ENCODE measurements at places on chromosomes 13 and 19. TPM values are rescaled to one million over a fixed set of nuclear protein-coding genes. Genes with fewer than 3 reads are reported as not detected.

The DCT gene
- total RNA-seq, result not detected

The ZNF69 gene
- total RNA-seq, result 1.8 TPM

The THSD8 gene
- total RNA-seq, result not detected

The SYNE4 gene
- total RNA-seq, result 0.15 TPM

The RFPL4A gene
- not detected for total RNA-seq

The PINLYP gene
- 7.3 TPM for total RNA-seq

The CYP4F12 gene
- not detected for total RNA-seq

The ICAM1 gene
- total RNA-seq, result 13.2 TPM

The FAM98C gene
- total RNA-seq, result 12.8 TPM

The CTXN1 gene
- total RNA-seq, result 3.4 TPM

The ZNF426 gene
- total RNA-seq, result 8.6 TPM

The ZIC2 gene
- total RNA-seq, result not detected

The ZNF541 gene
- not detected for total RNA-seq

The SLC8A2 gene
- total RNA-seq, result not detected

The TRAPPC5 gene
- 75.8 TPM for total RNA-seq

The ATP8A2 gene
- total RNA-seq, result 0.50 TPM

The KCNN4 gene
- 0.17 TPM for total RNA-seq

The FKRP gene
- 29.6 TPM for total RNA-seq

The PSG11 gene
- total RNA-seq, result not detected

The PRTN3 gene
- not detected for total RNA-seq

The ZNF665 gene
- 2.1 TPM for total RNA-seq

The PRR22 gene
- total RNA-seq, result 0.59 TPM

The IRF2BP1 gene
- 23.4 TPM for total RNA-seq

The RNASEH2B gene
- total RNA-seq, result 42.5 TPM

The STOML3 gene
- not detected for total RNA-seq

The CGB5 gene
- total RNA-seq, result not detected

The PNMA8B gene
- total RNA-seq, result 0.67 TPM

The DCLK1 gene
- total RNA-seq, result 1.3 TPM

The TEX101 gene
- total RNA-seq, result not detected

The ANO8 gene
- total RNA-seq, result 5.5 TPM

Data from bronchus fibroblast of lung (primary cell).